Globus pallidus (tissue), 1 donor: ENCODE measurements at places on chromosomes 5 and 9.

GRCh38 chr9:93028448-93029006 lies 30.0 kb upstream of the SUSD3 start:
- no peak for DNase-seq

DNA sequence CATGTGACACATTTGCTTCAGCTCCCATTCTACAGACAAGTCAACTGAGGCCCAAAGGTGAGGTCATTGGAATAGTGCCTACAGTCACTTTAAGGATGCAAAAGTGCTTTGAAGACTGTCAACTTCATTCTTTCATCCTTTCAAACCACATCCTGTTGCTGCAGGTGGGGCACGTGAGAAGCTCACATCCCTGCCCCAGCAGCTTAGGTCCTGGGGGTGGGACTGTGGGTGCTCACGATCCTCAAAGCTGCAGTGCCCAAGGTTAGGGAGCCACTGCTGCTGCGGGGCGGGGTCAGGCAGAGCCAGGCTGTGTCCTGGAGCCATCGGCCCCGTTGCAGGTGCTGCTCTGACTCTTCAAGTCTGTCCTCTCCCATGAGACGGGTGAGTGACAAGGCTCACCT lies 57.9 kb upstream of the IER5L start:
- DNase-seq, result no peak

- no peak for DNase-seq
Observed at GRCh38 chr5:41835645-41836044, 34.6 kb downstream of the OXCT1 start.

DNA sequence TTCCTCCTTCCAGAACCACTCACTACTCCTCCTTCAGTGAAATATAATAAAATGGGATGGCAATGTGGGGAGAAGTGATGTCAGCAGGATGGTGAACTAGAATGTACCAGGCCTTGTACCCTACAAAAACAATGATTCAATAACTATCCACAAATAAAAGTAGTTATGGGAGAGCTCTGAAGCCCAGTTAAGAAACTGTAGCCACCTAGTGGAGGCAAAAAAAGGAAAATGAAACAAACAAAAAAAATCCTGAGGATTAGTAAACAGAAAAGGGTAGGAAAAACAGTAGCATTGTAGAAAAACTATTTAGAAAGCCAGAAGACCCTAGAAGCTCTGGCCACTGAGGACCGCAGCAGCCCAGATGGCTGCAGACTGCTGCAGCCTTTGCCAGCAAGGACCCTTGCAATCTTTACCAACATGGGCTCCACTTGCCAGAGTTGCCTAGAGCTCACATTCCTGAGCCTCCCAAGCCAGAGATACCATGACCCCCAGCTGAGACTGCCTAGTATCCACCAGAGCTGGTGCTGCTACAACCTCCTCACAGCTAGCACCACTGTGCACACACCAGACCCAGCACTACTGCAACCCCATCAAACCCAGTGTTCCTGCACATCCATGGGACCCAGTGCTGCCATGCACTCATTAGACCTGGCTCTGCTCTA lies 259.7 kb upstream of the MSX2 start:
- no peak for DNase-seq

- DNase-seq, result no peak
Observed at GRCh38 chr5:2307631-2308030, 424.9 kb upstream of the IRX4 start.

DNA sequence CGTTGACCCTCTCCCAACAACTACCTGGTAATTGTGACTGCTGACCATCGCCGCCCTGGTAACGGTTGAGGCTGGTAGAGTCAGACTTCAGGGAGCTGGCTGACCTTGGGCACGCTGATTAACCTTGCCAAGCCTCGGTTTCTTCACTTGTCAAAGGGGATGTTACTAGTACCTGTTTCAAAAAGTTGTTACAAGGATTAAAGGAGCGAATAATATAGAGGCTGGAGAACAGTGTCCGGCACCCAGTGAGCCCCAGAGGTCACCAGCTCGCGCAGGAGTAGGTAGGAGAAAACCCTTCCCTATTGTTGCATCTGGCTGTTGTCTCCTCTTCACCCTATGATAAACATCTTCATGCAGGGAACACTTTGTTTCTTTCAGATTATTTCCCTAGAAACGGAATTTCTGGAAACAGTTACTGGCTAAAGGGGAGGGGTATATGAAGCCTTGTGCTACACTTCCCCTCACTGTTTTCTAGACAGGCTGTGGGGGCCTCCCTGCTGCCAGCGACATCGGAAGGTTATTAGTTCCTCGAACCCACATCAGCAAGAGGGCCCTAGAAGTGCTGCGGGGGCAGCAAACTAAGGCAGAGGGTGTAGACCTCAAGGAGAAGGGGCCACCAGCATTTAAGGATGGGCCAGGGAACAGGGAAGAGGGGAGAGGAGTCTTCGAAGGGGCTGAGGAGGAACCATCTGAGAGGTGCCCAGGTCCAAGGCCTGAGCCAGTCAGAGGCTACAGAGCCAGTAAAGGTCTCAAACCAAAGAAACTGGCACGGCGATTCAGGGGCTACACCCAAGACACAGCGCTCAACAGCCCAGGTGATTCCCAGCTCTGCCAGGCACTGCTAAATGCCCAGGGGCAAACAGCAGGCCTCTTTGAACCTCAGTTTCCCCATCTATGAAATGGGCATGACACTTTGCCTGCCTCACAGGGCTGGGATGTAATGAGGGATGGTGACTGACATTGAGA lies 37.6 kb downstream of the HRH2 start:
- DNase-seq, result no peak

GRCh38 chr9:33884856-33885701 lies 68.1 kb downstream of the UBE2R2 start:
- DNase-seq, result no peak

DNA sequence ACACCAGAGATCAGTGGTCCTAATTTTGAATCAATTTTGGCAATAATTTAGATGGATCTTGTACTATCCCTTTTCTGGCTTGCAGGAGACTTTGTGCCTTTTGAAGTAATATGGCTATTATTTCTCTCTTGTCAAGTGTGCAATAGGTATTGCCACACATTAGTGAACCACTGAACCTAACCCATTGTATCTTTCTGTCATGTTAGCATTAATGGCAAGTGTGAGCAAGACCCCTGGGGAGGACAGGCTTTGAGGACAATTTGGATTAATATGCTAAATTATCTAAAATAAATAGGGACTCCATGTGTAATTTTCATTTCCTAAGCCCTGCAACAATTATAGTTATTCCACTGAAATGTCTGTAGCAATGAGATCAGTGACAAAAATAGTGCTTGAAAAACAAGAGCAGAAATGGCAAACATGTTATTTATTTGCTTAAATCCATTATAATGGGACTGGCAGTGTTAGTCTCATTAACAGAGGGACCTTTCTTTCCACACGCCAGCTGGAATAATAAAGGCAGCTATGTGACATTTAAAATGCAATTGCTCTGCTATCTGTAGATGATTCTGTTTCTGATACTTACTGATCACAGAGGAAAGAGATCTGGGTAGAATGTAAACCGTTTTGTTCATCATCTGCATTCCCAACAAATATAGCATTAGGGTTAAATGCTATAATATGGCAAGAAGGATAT lies 753.3 kb upstream of the ZNF608 start:
- peak; percentile 92 for DNase-seq

DNA sequence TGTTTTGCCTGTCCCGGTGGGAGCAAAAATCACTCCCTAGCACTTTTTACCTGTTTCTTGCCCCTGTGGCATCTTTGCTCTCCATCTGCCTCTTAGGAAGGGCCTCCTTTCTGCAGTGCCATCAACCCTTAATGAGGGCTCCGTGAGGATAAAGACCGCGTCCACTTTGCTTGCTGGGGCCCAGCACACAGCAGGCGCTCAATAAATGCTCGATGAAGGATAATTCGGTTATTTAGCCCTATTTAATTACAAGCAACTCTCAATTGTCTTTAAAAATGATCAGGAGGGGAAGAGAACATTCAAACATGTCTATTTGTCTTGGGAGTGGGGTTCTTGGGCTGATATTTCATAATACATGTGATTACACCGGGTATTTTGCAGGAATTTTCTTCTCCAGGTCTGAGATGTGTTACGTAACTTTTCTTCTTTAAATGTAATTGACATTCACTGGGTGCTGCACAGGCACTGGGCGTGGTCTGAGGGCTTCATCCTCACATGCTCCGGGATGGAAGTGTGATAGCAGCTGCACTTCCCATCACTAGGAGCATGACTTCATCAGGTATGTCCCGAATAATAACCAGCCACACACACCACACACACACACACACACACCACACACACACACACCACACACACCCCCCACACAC lies 19.8 kb upstream of the NTNG2 start:
- no peak for DNase-seq

GRCh38 chr5:57559110-57559635 lies 76.6 kb upstream of the ACTBL2 start:
- DNase-seq, result no peak

DNA sequence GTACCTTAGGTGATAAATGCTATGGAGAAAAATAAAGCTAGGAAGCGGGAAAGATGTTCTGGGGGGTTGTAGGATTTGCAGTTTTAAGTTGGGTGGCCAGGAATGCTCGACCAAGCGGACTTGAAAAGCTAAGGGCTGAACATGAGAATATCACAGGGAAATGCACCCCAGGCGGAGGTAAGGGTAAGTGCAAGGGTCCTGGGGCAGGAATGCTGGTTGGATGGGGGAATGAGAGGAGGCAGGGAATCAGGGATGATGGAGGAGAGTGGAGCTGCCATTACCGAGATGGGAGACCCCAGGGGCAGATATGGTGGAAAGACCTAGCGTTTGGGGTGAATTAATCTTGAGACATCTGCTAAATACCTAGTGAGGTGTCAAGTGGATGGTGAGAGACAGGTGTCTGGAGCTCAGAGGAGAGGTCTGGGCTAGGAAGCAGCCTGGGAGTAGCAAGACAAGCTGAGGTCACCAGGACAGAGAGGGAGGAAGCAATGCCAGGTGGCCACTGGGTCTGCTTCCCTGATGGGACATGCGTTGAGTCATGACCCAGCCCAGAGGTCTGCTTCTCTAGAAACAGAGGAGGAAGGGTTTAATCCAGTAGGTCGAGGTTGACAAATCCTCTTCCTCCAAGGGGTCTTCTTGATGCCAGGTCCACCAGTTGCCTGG lies 77.7 kb upstream of the ASS1 start:
- DNase-seq, result no peak

DNA sequence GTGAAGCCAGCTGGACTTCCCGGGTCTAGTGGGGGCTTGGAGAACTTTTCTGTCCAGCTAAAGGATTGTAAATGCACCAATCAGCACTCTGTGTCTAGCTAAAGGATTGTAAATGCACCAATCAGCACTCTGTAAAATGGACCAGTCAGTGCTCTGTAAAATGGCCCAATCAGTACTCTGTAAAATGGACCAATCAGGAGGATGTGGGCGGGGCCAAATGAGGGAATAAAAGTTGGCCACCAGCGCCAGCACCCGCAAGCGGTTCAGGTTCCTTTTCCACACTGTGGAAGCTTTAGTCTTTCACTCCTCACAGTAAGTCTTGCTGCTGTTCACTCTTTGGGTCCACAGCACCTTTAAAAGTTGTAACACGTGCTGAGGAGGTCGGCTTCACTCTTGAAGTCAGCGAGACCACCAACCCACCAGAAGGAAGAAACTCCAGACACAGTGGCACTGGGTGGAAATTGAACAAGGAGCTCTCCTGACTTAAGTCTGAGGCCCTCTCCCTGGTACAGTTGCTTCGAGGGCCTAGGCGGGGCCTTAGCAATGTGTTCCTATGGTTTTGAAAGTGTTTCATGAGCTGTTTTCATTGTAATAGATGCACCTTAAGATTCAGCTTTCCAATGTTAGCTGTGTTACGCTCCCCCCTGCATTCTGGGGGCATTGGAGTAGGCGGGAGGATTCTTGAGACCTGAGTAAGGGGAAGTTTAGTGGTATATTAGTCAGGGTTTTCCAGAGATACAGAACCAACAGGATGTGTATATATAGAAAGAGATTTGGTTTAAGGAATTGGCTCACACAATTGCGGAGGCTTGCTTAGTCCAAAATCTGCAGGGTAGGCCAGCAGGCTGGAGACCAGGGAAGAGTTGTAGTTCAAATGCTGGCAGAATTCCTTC lies 21.5 kb upstream of the MYO10 start:
- DNase-seq, result no peak

- DNase-seq, result no peak
Observed at GRCh38 chr5:77431286-77431685, 60.8 kb downstream of the WDR41 start.

GRCh38 chr5:170442921-170443320 lies 53.8 kb upstream of the KCNMB1 start:
- no peak for DNase-seq

- DNase-seq, result no peak
Observed at GRCh38 chr9:131278702-131279111, 2.4 kb upstream of the FAM78A start.

GRCh38 chr9:16710888-16711287 lies 159.6 kb downstream of the BNC2 start:
- DNase-seq, result no peak

GRCh38 chr5:4553130-4553529 lies 587.0 kb upstream of the ADAMTS16 start:
- DNase-seq, result no peak

GRCh38 chr5:94793816-94794198 lies 175.3 kb downstream of the SLF1 start:
- no peak for DNase-seq

GRCh38 chr5:142941245-142941644 lies 171.1 kb downstream of the ARHGAP26 start:
- no peak for DNase-seq

DNA sequence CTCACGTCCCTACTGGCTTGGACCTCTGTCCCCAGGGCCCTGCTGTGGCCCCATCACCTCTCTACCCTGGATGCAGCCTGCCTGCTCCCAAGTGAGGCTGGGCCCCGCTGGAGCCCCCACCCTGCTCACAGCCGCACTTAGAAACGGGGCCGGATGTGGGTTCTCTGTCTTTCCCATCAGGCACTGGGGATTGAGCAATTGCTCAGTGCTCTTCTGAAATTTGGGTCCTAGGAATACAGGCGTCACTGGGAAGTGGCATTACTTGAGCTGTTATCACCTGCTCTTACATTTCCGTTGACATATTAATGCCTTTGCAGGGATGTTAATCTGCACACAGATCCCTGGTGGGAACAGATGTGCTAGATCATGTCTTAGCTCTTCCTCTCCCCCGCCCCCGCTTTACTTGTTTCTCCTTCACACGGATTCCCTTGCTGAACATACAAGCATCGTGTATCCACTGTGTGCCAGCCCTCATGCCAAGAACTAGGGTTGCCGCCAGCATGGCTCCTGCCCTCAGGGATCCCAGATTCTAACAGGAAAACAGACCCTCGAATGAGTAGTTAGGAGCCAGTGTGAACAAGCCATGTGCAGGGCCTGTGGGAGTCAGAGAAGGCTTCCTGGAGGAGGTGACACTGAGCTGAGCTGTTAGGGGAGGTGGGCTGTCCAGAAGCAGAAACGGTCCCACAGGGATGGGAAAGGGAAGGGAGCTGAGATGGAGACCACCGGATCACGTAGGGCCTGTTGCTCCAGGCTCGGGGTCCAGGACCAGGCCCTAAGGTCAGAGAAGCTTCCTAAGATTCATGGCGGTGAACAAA lies 65.1 kb downstream of the NEK6 start:
- DNase-seq, result no peak

DNA sequence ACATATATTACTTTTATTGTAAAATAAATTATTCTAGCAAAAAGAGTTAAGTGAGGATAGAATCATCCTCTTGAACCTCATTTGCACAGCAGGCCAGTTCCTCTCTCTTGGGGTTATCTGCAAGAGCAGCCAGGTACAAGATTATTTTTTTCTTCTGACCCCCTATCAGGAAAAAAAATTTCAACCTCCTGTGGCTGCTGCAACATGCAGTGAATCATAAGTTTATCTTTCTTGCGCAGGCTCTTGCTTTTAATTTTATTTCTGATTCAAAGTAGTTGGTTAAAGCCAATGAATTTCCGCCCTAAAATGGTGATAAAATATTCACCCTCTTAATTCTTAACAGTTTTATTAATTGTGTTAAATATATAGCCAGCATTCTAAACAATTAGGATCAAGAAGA lies 69.7 kb upstream of the PPP3R2 start:
- DNase-seq, result no peak
